Fibroblast of the conjunctiva (primary cell): ENCODE measurements at places on chromosomes 3 and 15.

- no peak for DNase-seq
Observed at GRCh38 chr3:193861012-193861411, 268.0 kb downstream of the OPA1 start.

DNA sequence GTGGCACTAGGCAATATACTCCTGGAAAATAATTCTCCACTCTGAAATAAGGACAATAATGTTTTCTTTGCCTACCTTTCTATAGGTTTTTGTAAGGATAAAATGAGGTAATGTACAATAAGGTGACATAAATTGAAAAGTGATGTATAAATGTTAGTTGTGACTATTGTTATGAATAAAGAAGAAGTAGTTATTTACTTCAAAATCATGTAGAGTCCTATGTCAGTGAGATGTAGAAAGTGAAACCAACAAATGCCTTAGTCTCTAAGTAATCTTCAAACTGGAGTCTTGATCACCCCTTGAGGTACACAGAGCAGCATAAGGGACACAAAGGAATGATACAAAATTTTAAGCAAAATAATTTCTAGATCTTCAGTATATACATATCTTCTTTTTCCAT, 60.3 kb upstream of the TP63 start:
- no peak for DNase-seq

DNA sequence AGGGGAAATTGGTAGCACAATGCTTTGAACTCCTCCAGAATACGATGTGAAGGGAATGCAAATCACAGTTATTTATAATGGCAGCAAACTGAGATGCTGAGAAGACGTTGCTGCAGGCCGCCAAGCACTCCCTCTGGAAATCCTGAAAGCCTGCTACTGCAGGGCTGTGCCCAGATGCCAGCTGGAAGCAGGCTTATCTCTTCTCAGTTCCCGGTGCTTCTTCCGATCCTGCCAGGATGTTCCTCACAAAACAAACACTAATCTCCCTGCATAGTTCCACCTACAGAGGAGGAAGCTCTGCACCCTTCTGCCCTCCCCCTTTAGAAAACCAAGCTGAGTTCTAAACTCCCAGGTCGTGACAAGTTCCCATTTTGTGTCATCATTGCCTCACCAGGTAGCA, 201.7 kb upstream of the BCL6 start:
- DNase-seq = no peak

DNA sequence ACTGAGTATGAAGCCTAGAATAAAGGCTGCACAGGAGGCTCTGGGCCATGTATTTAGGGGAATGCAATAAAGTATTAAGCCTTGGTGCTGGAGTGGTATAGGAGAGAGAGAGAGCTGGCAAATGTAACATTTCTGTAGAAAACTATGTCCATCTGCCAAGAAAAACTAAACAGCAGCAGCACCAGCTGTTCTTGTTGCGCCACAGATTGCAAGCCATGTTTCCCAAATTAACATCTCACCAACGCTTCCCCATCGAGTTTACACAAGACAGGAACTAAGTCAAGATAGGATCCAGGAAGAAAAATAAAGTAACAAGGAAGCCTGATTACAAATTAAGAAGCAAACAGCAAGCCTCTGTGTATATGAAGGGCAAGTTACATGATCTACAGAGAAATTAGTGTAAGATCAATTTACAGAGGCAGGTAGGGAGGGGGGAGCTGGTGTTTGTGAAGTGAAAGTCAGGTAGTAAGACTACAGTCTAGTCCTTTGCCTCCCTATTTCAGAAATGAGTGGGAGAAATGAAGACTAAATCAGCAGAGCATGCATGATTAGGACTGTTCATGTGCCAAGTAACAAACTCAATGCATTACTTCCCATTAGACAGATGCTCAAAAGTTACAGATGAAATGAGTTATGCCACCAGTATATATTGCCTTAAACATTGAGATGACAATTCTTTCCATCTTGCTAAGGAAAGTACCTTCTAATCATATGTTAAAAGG, 900.5 kb downstream of the EPHA3 start:
- DNase-seq = peak; percentile 79

DNA sequence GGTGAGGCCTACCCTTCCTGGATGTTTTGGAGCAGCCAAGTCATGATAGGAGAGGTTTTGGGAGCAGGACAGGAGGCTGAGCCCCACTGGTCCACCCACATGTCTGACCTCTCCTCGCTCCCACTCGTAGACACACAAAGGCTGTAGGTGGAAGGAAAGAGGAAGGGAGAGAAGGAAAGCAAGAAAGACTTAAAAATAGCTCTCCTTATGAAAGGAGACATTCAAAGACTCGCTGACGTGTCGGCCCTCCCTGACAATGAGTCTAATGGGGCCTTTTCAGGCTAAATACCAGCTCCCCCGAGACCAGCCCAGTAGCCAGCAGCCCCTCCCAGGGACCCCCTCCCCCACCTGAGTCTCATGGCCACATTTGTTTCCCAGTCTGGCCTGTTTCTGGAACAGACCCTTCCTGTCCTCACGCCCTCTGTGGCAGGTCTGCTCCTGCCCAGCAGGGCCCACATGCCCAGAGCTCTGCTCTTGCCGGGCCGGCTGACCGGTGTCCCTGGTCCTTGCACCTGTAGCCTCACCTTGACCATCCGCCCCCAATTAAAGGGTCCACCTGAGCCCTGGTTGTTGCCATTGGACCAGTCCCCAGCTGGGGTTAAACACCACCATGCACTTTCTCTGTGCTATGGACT, 49.3 kb downstream of the FGD5 start:
- DNase-seq = no peak

GRCh38 chr3:143187111-143187510, 67.5 kb downstream of the CHST2 start:
- DNase-seq = no peak

DNA sequence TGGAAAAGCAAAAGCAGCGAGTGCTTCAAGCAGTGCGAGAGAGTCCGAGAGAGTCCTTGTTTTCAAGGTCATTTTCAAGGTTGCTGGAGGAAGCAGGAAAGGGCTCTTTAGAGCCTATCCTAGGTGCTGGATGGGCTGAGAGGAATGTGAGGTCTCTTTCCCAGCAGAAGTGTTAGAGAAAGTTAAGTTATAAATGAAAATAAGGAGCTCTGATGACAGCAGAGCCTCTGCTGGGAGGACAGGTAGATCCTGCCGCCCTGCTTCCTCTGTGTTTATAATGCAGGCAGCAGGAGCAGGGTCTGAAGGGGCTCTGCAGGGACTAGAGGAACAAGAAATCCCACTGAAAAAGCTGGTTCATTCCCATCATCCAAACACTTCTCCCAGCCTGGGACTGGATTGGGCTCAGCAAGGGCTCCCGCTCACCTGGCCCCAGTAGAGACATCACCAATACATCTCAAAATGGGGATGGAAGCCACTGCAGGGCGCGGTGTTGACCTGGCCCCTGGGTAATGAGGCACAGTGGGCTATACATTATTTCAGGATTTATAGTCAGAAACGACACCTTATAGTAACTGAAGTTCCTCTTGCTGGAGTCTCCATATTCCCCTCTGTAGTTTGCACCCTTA, 41.5 kb upstream of the RAB6B start:
- DNase-seq = no peak

DNA sequence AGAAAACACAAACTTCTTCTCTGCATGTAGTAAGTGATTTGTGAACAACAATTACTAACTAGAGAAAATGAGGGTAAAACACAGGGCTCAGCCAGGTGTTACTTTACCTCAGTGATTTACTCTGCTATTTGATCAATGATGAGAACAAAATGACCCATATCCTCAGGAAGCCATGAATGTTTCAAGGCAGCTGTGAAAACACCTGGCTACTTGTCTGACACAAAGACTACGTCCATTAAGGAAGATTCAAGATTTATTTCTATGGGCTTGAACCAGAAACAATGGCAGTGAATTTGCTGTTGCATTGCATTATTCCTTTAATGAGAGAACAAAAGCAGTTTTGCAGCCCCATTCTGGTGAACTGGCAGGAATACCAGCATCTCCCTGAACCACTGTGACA, 374.6 kb upstream of the ARL6 start:
- no peak for DNase-seq

- no peak for DNase-seq
Observed at GRCh38 chr3:141949972-141950371, 73.5 kb downstream of the ATP1B3 start.

- no peak for DNase-seq
Observed at GRCh38 chr15:73832657-73833056, 40.7 kb upstream of the TBC1D21 start.

DNA sequence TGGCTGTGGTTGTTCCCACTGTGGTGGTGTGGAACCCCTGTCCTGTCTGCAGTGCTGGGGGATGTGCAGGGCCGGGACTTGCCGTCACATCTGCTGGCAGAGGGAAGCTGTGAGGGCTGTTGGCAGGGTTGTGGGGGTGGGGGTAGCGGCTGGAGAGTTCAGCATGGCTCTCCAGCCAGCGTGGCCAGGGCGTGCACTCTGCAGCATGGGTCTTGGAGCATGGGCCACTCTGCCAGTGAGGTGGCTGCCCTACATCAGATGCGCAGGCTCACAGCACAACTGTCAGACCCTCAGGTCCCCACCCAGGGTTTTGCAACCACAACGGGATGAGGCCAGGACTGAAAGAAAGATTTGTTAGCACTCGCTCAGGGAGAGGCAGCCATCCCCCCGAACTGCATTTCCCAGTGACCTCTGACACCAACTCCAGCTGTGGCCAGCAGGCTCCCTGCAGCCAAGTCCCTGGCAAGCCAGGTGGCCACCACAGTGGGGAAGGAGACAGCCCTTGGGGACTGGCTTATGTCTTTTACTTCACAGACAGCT, 237.7 kb upstream of the LYSMD4 start:
- DNase-seq = no peak

GRCh38 chr3:123153125-123154019, 48.4 kb upstream of the SEC22A start:
- DNase-seq = no peak

DNA sequence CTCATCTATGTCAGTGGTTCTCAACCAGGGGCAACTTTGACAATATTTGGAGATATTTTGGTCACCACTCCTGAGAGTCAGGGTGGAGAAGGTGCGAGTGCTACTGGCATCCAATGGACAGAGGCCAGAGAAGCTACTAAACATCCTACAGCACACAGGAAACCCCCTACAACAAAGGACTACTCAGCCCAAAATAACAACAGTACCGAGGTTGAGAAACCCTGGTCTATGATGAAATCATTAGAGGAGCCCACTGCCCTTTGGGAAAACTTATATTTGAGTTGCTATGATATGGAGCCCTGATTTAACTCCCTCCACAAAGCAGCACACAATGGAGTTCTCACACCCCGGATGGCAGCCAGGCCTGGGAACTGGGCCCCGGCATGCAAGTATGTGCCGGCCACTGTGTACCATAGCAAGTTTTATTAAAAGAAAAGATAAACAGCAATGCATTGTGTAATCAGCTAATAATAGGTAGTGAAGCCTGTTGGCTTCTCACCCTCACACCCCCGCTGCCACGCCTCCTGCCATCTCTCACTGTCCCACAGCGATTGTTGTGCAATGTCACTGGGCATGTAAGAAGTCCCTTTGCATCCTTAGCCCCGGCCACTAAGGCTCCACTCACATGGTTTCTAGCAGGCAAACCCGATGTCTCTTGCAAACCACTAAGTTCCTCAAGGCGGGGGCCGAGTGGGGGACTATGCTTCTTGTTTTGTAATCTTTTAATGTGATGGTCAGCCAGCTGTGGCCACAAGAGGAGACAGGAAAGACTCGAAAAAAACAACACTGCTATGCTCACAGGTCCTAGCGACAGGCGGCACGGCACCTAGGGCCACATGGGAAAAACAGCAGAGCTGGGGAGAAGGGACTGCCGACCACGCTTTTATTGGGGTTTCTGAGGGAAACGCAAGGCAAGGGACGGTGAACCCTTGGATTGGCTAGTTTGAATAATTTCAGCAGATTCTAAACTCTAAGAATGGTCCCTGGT, 110.0 kb downstream of the AQP9 start:
- DNase-seq = peak; percentile 20

GRCh38 chr3:38723569-38724391, 74.3 kb upstream of the SCN5A start:
- no peak for DNase-seq

GRCh38 chr15:64746356-64746755, 29.0 kb downstream of the RBPMS2 start:
- no peak for DNase-seq

GRCh38 chr15:47374222-47374621, 343.1 kb upstream of the SEMA6D start:
- DNase-seq = no peak

DNA sequence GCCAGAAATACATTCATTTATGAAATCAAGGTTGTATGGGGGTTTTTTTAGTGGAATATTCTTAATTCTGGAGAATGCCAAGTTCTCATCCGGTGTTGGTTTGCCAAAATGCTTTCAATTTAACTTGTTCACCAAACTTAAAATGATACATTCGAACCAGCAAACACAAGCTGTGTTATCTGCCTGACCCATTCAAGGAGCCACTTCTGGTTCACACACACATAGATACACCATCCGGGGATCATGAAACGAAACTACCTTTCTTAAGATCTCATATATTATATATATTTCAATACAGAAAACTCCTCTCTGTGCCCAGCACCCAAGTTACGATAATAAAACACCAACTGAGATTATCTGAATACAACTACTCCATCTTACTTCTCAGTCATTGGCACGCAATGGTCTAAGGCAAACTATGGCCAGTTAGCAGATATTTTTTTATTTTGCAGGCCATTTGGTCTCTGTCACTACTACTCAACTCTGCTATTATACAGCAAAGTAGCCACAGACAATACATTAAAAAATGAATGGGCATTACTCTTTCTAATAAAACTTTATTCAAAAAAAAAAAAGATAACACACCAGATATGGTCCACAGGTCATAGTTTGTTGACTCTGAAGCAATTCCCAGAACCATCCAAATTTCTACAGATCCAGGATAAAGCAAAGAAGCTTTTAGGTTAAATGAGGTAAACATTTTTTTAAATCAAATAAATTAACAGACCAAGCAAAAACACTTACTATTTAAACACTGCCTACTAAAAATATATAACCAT, 89.6 kb downstream of the TBL1XR1 start:
- DNase-seq = no peak

GRCh38 chr3:68731921-68732320, 200.4 kb downstream of the TAFA4 start:
- DNase-seq = no peak

- no peak for DNase-seq
Observed at GRCh38 chr15:42314818-42315217, 41.6 kb upstream of the TMEM87A start.

DNA sequence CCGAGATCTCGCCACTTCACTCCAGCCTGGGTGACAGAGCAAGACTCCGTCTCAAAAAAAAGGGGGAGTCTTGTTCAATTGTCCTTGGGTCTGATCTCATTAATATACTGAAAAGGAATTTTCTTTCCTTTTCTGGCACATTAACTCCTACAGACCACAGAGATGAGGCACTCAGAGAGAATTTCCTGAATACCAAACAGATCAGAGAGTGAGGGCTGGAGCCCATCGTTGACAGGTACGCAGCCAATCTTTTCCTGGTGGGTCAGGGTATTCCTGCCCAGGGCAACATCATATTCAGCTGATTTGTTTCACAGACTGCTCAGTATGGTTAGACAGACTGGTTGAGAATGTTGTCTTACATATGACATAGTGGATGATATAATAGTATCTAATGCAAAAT, 82.8 kb upstream of the TNFSF10 start:
- no peak for DNase-seq

- DNase-seq = no peak
Observed at GRCh38 chr15:57890351-57890750, 175.2 kb downstream of the ALDH1A2 start.
